ENCODE measurements at places on chromosomes 4 and X.
A peak's percentile ranks its signal among the peaks of the same experiment; 100 is the strongest.

DNA sequence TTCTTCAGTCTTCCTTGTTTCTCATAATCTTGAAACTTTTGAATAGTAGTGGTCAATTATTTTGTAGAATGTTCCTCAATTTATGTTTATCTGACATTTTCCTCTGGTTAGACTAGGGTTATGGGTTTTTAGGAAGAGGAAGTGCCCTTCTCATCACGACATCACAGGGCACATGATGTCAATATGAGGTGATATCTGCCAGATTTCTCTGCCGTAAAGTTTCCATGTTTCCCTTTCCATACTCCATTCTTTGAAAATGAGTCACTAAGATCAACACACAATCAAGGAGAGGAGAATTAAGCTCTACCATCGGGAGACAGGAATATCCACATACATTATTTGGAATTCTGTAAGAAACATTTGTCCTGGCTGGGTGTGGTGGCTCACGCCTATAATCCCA, 28.4 kb downstream of the RP2 start:
- no peak for DNase-seq

GRCh38 chr4:39621582-39621981, 17.1 kb downstream of the SMIM14 start:
- no peak for DNase-seq

GRCh38 chr4:145602129-145602760, 16.9 kb upstream of the MMAA start:
- DNase-seq = no peak

GRCh38 chr4:48227662-48228061, 42.0 kb downstream of the TEC start:
- no peak for DNase-seq

- DNase-seq = no peak
Measured at GRCh38 chr4:139838811-139839210, 173.2 kb downstream of the MGST2 start.

DNA sequence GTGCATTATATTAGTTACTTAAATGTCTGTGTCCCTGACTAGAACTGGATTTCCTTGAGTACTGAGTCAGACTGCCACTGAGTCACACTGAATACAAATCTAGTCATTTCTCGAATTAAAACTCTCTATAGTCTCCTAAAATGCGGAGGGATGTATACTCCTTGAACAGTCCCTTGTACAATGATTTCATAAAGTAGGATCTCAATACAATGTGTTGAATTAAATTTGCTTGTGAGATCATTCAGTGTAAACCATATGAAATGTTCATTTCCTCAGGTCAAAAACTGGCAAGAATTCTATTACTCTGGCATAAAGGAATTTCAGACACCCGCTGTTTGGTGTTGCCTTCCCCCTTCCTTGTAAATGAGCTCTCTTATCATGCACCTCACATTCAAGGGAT, 17.5 kb upstream of the FAM241A start:
- no peak for DNase-seq

- no peak for DNase-seq
Measured at GRCh38 chr4:186704057-186704456, 19.6 kb downstream of the FAT1 start.

DNA sequence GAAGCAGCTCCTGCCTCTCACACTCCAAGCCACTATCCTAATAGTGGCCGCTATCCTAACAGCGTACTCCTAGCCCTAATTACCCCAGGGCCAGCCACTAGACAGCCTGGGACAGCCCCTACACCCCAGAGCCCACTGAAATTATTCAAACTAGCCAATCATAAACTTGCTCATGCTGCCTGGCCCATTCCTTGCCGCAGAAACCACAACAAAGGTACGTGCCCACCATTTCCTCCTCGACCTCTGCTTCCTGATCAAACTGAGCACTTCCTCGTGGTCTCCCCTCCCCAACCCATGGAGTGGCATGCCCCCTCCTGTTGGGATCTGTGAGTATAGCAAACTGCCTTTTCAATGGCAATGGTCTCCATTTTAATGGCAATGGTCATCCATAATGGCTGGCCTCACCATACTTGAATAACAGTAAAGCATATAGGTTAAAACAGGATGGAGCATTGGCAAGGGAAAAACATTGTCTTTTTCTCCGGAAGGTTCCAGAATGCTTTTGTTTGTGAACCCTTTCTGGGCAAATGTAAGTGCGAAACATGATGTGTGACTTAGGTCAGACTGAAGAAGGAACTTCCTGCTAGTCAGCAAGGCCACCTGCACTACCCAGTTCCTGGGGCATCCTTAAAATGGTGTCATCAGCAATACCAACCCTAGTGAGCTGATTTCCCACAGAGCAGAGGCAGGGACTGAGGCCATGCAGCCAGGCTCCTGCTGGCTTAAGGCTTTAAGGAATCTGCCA, 107.1 kb upstream of the ATP6AP2 start:
- no peak for DNase-seq

GRCh38 chr4:158121161-158121579, 51.7 kb downstream of the GASK1B start:
- DNase-seq = no peak

GRCh38 chr4:52197306-52197705, 146.2 kb downstream of the SPATA18 start:
- no peak for DNase-seq

DNA sequence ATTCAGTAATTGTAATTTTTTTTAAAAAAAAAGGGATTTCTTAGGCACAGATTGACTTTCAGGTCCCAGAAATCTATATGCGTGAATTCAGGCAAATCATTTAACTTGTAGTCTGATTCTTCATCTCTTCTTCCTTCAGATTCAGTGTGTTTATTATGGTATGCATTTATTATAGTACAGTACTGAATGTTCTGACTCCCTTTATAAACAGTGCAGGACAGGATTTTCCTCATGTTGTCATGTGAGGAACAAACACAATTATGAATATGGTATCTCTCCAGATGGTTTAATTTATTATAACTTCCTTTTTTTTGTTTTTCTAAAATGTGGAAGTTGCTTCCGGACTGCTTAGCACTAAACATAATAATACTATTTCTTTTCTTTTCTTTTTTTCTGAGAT, 54.2 kb downstream of the RPS3A start:
- DNase-seq = no peak

DNA sequence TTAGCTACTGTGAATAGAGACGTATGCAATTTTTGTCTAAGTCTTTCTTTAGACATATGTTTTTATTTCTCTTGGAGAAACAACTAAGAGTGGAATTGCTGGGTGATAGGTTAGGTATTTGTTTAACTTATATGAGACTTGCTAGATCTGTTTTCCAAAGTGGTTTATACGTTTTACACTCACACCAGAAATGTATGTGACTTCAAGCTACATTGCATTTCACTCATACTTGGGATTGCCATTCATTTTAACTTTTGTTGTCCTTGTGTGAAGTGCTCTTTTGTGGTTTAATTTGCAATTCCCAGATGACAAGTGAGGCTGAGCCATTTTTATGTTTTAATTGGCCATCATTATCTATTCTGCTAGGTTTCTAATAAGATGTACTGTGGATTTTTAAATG, 817.2 kb downstream of the GLUD2 start:
- no peak for DNase-seq

DNA sequence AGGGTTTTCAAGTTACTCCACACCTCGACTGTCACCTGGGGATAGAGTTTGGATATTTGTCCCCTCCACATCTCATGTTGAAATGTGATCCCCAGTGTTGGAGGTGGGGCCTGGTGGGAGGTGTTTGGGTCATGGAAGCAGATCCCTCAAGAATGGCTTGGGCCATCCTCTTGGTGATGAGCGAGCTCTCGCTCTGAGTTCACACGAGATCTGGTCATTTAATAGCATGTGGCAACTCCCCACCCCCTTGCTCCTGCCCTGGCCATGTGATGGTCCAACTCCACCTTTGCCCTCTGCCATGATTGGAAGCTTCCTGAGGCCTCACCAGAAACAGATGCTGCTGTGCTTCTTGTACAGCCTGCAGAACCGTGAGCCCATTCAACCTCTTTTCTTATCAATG, 8.3 kb downstream of the CTAG1A start:
- no peak for DNase-seq

- DNase-seq = no peak
Measured at GRCh38 chr4:3128976-3129375, 54.5 kb downstream of the HTT start.

- DNase-seq = no peak
Measured at GRCh38 chr4:140762202-140762601, 6.0 kb upstream of the TBC1D9 start.

- DNase-seq = peak; percentile 31
Measured at GRCh38 chrX:131626681-131627296, 82.9 kb downstream of the OR13H1 start.
